ENCODE measurements at places on chromosomes 7 and 10. TPM values are rescaled to one million over a fixed set of nuclear protein-coding genes. Genes with fewer than 3 reads are reported as not detected.

GRCh38 chr7:91780521-91780920 is 100.0 kb downstream of the MTERF1 start:
- DNase-seq = no peak

DNA sequence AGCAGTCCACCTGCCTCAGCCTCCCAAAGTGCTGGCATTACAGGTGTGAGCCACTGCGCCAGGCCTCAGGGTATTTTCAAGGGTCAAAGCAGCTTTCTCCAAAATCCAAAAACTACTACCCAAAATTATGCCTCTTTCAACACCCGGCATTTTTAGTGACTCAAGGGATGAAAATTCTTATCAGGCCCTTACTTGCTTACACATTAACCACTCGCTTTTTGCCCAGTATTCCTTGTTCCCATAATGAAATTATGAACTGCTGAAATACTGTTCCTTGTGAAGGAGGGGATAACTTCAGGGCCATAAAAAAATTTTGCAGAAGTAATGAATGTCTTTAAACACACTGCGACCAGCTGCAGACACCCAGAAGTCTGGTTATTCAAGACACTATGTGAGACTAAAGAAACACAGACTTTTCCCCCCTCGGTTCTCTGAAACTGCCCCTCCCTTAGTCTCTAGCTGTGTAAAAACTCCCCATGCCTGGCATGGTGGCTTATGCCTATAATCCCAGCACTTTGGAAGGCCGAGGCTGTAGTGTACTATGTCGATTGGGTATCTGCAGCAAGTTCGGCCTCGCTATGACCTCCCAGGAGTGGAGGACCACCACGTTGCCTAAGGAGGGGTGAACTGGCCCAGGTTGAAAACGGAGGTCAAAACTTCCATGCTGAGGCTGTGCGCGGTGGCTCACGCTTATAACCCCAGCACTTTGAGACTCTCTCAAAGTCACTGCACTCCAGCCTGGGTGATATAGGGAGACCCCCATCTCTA is 12.0 kb downstream of the FXYD4 start:
- DNase-seq = no peak

- no peak for DNase-seq
Measured at GRCh38 chr7:88042803-88043202, 108.8 kb downstream of the ADAM22 start.

DNA sequence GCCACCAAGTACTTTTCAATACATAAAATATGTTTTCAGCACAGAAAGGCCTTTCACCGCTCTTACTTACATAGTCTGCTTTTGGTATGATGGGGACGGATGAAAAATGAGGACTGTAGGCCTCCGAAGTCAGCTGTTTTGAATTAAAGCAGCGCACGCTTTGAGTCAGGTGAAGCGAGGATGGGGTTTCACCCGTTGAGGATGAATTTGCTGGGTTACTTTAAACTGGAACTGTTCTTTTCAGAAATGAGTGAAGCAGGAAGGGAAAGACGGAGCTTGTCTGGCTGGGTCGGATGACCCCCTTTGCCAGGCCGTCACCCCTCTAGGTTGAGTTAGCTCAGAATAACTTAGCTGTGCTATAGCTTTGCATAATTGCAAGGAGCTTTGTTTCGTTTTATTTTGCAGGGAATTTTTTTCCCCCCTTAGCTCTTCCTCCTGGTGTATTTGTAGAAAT is 40.0 kb downstream of the CUX1 start:
- no peak for DNase-seq

GRCh38 chr10:105769248-105770184 is 1128.4 kb downstream of the SORCS3 start:
- no peak for DNase-seq

DNA sequence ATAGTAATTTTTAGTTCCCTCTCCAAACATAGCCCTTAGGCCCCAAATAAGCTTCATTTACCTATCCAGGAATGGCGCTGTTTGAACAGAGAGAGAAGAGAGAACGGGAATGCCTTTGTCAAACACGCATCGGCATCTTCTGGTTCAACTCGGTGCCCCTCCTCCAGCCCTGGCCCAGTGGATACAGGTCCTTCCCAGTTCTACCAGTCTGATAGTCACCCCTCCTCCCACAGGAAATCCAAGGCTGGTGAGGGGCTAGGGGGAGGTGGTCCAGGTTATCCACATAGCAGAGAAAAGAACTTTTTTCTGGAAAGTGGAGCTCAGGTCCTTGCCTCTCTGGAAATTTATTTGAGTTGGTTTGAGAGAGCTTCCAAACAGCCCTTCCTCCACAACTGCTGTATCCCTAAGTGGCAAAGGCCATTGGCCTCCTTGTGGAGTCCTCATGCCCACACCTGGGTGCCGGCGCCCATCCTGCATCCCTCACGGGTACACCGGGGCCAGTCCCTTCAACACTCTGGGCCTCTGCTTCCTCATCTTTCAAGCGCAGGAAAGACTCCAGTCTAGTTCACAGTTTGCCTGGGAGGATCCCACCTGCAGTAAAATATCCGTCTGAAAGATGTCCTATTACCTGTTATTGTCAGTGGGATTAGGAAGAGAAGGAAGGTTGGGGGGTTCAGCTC is 287.4 kb downstream of the CELF2 start:
- no peak for DNase-seq

DNA sequence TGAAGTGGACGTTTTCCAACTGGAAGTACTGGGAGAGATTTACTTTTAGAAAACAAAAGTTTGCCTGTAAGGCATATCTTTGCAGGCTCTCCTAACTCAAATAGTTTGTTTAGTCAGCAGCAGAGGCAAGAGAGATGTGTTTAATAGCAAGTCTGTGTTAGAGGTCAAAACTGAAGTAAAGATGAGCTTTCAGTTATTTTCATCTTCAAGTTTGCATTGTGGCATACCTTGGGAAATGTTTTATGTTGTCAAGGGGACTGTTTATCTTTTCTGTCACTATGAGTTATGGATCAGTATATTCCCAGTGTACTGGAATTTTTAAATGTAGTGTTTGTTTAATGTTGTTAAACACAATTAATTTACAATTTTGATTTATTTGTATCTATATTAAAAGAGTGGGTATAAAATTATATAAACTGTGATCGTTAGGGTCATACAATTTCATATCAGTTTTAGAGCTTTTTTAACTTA is 169.7 kb upstream of the PPP1R3A start:
- DNase-seq = no peak

DNA sequence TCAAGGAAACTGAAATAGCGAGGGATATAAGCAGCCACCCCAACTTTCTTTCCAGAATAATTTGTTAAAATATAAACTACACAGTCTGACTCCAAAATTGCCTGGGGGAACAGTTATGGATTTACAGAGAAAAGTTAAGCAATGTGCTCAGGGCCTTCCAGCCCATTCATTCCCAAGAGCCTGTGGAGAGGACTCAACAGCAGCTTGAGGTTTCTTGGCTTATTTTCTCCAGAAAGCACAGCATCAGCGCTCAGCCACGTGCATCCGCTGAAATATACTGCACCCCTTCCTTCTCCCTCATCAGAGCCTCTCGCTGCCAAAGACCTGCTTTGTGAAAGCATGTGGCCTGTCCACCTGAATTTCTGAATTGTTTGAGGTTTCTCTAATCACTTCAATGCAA is 375.2 kb upstream of the VWC2 start:
- no peak for DNase-seq

The KLLN gene
- total RNA-seq = 0.36 TPM

- no peak for DNase-seq
Measured at GRCh38 chr7:33888166-33888565, 17.2 kb upstream of the BMPER start.

- DNase-seq = no peak
Measured at GRCh38 chr7:90624225-90624911, 28.2 kb downstream of the CDK14 start.

The AVPI1 gene
- total RNA-seq = 10.7 TPM

DNA sequence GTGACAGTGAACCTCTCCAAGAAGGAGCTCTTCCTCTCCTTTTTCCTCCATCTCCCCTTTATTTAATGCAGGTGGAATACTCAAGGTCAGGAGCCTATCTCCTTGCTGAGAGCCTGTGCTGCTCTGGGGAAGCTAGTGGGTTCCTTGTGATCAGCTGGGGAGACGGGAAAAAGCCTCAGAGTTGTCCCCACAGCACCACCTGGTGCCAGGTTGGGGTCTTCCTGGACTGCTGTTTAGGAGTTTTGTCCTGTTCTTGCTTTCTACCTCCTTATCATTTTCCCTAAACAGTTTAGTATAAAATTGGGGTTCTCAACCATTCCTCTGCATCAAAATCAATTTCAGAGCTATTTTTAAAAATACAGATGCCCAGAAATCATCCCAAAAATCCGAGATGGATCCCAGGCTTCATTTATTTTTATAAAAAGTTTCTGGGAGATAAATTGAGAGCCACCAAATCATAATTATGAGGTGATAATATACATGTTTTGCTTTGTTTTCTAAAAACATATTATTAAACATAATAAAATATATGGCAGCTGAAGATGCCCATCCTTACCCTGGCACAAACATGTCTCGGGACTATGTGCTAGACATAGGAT is 44.3 kb downstream of the MACC1 start:
- peak; percentile 34 for DNase-seq

DNA sequence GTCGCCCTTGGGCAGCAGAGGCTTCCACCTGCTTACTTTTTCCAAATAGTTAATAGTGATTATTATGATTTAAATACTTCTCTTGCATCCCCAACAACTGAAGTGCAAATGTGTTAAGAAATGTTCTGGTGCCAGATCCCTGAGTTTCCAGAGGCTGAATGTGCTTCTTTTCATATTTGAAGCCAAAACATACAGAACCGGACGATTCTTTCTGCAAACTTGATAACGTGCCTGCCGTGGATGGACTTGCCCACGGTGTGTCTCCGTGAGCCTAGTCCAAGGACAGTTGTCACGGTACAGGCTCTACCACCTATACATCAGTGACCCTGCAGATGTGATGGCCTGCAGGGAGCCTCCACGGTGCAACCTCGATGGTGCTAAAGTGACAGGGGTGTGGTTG is 198.6 kb upstream of the LYZL2 start:
- DNase-seq = no peak

The GSTO2 gene
- 1.2 TPM for total RNA-seq

The AGAP4 gene
- 24.8 TPM for total RNA-seq

DNA sequence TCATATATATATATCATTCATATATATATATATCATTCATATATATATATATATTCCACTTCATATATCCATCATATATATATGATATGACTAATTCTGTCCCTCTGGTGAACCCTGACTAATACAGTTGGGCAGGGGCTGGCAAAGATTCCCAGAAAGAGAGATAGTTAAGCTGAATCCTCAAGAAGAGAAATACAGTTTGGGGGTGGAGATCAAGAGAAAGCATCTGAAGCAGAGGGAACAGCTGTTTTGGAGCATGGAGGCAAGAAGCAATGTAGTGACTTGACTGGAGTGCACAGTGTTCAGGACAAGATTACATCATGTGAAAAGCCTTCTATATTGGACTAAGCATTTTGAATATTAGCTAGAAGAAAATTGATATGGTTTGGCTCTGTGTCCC is 540.7 kb downstream of the MAGI2 start:
- no peak for DNase-seq

DNA sequence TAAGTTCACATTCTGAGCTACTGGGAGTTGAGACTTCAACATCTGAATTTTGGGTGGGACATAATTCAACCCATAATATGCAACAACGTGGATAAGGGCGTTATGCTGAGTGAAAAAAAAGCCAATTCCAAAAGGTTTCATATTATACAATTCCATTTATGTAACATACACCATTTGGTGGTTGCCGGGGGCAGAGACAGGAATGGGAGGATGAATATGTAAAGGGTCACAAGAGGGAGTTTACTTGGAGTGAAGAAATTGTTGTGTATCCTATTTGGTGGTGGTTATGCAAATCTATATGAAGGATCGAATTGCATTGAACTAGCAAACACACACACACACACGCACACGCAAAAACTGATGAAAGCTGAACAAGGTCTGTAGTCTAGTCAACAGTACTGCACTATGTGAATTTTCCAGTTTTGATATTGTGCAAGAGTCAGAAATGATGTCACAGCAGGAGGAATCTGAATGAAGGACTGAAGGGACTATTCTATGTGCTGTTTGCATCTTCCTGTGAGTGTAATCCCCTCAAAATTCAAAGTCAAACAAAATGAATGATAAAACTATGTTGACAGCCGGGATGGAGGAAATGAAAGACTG is 249.2 kb upstream of the HABP2 start:
- DNase-seq = peak; percentile 41

DNA sequence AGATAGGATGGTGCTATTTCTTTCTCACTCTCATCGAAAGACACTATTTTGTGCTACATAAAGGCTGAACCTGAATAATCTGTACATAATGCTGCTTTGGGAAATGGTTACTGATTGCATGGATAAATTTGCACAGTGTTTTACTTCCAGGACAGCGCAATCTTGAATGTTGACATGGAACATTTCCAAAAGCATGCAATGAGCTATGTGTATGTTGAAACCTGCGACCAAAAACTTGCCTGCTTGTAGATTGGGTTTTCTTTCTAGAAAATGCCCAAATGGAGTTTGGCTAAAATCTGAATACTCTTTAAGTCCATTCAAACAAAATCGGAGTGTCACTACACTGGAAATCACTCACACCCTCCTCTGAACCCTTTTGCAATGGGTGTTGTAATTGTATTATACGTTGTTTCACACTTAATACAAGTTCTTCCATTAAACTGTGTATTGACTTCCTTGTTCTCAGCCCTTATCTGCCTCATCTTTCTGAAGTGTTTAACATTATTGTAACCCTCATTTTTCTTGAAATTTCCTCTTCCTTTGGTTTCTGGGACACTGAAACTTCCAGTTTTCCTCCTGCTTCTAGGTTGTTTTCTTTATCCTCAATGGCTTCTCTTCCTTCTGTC is 73.7 kb upstream of the CAPZA2 start:
- no peak for DNase-seq

DNA sequence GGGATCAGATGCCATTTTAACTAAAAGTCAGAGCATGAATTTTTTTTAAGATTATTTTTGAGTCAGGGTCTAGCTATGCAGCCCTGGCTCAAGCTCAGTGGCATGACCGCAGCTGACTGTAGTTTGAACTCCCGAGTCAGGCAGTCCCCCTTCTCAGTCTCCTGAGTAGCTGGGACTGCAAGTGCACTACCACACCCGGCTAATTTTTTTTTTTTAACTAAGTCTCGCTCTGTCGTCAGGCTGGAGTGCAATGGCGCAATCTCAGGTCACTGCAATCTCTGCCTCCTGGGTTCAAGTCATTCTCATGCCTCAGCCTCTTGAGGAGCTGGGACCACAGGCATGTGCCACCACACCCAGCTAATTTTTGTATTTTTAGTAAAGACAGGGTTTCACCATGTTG is 7.8 kb downstream of the TAS2R41 start:
- DNase-seq = peak; percentile 15

The AGR3 gene
- total RNA-seq = not detected

The SPDYE5 gene
- 0.20 TPM for total RNA-seq

DNA sequence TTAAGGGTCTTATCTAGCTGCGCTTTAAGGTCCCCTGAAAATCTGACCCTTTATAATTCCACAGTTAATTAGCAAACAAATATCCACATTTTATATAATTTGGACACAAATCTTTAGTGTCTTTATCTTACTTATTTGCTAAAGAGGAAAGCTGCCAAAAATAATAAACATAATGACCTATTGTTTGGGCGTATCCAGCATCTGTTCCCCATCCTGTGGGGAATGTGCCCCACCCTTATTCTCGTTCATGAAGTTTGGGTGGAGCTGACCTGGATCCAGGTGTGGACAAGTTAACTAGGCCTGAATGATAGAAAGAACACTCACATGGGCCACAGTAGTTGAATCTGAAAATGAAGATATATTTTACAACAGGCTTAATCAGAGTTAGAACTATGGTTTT is 218.3 kb downstream of the CRPPA start:
- DNase-seq = no peak
